ENCODE measurements at places on chromosomes 7 and 10.
A peak's percentile ranks its signal among the peaks of the same experiment; 100 is the strongest.

- DNase-seq, result no peak
These were observed 270.7 kb downstream of the SEMA3D start for GRCh38 chr7:84916161-84916560.

DNA sequence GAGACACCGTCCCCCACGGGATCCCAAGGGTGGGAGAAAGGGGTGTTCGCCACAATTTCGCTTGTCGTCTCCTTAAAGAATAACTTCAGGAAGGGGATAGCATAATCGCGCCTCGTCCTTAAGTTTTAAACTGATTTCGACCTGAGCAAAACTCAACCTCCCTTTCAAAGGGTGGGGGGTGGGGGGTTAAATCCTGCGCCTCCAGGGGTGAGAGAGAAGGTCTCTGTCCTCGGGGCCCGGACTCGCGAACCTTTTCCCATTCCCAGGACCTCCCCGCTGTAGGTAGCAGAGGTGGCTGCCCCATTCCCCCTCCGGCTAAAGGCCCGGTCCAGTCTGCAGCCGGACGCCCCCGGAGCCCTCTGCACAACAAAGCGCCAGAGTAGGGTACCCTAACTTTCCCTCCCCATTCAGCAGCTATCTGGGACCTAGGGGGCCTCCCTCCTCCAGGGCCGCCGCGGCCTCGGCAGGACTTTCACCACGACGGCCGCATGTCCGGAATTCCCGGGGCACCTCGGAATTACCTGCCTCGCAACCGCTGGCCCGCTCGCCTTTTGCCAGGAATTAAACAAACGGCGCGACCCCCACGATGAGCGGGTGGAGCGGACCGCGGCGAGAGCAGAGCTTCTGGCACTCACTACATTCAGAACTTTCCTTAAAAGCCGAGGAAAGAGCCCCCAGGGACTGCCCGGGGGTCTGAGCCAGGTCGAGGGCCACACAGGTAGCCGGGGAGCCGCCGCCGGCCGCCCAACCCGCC lies 1.7 kb downstream of the CDK6 start:
- DNase-seq, result peak; percentile 35

- no peak for DNase-seq
These were observed 28.6 kb upstream of the COL13A1 start for GRCh38 chr10:69772933-69773704.

DNA sequence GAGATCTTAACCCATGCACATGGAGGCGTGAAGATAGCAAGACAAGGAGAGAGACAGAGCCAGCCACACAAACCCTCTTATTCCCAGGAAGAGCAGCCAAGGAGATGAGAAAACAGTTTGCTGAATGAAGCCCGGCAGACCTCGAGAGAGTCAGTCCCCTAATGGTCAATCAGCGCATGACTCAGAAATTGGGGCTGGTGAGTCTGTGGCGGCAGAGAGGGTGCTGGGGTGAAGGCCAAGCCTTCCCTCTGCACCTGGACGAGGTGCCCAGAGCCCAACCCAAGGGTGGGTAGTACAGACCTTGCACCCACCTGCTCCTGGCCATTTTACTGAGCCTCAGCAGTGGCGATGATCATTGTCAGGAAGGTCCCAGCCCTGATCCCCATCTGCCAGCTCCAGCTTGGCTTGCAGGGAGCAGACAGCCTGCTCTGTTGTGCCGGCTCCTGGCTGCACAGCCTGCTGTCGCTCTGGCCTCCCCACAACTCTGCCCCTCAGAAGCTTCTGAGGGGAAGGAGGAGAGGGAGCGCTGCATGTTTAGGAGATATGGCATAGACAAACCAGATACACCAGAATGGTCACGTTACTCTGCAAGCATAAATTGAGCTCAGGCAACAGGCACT lies 256.6 kb downstream of the RPS24 start:
- no peak for DNase-seq

GRCh38 chr7:105156731-105157130 lies 142.7 kb downstream of the KMT2E start:
- no peak for DNase-seq

GRCh38 chr10:78471723-78472550 lies 438.3 kb downstream of the RPS24 start:
- no peak for DNase-seq

DNA sequence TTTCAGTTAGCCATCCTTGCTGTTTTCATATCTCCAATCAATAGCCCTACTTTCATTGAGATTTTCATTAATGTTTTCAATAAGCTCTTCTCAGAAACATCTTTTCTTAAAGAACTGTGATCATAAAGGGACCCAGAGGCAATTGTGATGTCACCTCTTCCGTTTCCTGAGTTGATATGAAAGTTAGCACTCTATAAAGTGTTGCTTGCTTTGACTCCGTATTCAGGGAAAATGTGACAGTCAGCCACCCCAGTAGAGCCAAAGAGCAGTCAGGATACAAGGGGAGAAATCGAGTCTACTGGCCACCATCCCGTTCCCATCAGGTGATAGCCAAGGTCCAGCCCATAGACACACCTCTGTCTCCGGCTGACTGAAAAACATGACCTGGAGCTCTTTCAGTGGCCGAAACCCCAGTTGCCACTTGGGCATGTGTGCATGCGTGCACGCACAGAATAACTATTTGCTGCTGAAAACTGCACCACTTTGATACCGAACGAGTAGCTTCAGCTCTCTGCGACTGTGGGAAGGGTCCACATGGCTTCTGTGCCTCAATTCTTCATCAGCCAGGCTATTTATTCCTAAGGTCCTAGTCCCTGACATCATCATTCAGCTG lies 291.4 kb downstream of the USP6NL start:
- DNase-seq, result no peak

DNA sequence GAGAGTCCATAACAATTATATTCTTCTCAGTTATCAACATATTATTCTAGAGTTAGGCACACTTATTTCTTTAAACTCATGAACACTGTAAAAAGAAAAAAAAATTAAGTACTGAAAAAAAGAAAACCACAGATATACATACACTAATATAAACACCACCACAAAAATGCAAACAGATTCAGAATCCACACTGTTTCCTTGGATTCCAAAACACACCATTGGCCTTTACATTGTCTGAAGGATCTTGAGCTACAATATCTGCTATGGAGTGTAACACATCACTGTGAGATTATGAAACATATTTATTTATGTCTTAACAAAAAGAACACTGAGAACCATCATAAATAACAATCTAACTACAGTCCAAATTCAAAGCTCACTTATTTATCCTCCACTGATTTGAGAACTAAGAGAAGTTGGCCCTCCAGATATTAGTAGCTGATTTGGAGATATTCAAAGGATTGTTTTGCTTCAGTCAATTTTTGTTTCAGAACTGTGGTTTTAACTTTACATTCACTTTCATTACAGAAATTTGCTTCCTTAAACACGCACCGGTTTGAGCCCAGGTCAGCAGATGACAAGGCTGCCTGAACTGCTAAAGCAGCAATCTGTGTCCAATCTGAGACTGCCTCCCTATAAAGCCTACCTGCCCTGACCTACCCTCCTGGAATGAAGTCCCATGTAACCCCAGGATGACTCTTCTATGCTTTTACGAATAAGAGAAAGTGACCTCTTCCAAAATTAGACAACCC lies 47.0 kb upstream of the CDK1 start:
- no peak for DNase-seq

GRCh38 chr7:54987772-54988171 lies 31.0 kb upstream of the EGFR start:
- DNase-seq, result no peak

DNA sequence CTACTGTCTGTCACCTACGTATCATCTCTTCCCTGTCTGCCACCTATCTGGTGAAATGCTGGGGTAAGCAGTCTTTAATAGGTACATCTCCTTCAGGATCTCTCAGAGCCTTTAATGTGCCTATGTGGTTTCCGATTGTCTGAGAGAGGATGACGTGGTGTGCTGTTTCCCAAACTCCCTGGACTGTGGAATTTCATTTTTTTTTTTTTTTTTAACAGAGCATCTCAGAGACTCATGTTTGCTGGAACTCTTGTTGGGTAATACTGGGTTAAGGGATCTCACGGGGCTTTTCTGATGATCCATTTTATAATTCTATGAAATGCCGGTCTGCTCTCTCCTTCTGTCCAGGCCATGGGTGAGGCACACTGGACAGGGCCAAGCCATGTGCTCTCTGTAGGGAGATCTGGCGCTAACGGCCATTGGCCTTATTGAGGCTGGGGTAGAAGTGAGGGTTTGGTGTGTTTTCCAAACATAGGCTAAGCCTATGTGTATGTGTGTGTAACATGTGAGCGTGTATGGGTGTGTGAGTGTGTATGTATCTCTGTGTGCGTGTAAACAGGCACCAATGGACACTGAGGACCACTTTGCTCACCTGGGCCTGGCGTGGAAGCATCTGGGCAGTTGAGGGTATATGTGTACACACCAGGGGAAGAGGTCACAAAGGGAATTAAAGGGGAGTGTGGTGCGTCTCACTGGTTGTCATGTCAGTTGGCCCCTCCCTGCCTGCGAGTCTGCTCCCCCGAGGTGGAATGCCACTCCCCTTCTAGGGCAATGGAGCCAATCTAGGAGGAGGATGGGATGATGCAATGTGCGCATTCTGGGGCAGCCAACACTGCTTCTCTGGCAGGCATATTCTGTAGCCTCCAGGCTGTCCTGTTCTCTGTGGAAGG lies 7.8 kb downstream of the ADRA2A start:
- no peak for DNase-seq

GRCh38 chr10:104327745-104328645 lies 10.3 kb downstream of the ITPRIP start:
- no peak for DNase-seq

- no peak for DNase-seq
These were observed 80.1 kb upstream of the MKRN1 start for GRCh38 chr7:140559410-140559809.

Measured in caudate nucleus (tissue), 63 donors.